Stimulated activated CD8-positive, alpha-beta memory T cell treated with anti-CD3 and anti-CD28 coated beads, Interleukin-15, amount 100 ng/mL, for 1 hour (primary cell): ENCODE measurements at places on chromosomes 7 and 10.

DNA sequence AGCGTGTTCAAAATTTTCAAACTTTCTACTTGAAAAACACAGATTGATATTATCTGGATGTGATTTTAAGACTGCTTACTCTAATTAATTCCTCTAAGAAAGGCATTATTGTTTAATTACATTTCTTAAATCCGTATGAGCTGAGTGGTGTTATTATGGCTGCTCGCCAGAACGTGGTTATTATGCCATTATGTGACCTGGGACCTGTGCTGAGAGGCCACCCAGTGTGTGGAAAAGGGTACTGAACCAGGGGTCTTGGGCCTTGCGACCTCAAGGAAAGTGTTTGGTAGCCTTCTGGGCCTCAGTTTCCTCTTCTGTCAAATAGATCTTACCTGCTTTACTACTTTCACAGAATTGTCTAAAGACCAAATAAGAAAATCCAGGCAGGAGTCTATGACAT, 15.4 kb downstream of the LGI1 start:
- no peak for DNase-seq

DNA sequence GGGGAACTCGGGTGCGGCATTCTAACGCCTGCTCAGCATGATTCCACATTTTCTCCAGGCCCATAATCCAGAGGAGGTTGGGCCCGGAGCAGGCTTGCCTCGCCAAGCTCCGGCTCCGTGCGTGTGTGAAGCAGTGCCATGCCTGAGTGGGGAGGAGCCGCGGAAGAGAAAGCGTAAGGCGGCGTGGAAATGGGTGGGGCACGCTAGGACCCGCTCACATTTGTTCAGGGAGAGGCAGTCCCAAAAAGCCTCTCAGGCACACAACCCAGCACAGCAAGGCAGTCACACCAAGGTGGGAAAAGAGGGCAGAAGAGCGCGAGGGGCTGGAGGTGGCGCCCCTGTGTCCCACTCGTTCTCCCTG, 695 bp upstream of the VDAC2 start:
- peak; percentile 51 for DNase-seq

DNA sequence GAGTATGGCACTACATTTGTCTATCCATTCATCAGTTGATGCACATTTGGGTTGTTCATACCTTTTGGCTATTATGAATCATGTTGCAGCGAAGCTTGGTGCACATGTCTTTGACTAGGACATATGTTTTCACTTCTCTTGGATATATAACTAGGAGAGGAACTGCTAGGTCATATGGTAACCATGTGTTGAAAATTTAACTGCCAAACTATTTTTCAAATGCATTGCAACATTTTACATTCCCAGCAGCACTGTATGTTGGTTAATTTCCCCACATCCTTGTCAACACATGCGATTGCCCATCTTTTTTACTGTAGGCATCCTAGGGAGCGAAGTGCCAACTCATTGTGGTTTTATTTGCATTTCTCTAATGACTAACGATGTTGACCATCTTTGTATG, 183.4 kb downstream of the PRKCQ start:
- no peak for DNase-seq

GRCh38 chr7:157411580-157411979, 74.8 kb downstream of the DNAJB6 start:
- DNase-seq: peak; percentile 5

- DNase-seq: no peak
These were observed 85.4 kb downstream of the GPR26 start for GRCh38 chr10:123751342-123752134.

- DNase-seq: no peak
These were observed 62.8 kb downstream of the SAMD9 start for GRCh38 chr7:93054975-93055374.

GRCh38 chr7:7177044-7177517, 5.3 kb upstream of the C1GALT1 start:
- no peak for DNase-seq

DNA sequence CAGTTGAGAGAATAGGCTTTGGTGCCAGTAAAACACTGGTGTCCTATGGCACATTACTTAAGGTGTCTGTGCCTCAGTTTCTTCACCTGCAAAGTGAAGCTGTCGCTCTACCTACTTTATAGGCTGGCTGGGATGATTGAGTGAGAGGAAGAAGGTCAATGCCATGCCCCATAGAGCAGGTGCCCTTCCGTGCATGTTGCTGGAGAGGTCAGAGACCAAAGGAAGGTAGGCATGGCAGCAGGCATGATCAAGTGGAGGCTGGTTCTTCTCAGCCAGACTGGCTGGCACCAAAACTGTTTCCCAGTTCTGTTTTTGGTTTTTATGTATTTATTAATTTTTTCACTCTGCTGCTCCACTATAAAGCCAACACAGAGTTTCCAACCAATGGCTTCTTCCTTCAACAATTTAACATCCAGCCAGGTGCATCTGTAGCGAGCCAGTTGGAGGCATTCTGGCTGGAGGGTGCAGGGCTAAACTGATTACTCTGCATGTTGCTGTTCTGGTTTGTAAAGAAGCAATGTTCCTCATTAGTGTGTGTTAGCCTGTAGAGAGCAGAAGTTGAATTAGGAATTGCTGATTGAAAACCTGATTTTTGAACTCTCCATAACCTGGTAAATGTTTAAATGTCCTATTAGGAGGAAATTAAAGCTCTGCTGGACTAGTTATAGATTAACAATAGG, 144.3 kb upstream of the TNS3 start:
- DNase-seq: no peak

- no peak for DNase-seq
These were observed 16.7 kb downstream of the CLEC2L start for GRCh38 chr7:139540203-139540602.

DNA sequence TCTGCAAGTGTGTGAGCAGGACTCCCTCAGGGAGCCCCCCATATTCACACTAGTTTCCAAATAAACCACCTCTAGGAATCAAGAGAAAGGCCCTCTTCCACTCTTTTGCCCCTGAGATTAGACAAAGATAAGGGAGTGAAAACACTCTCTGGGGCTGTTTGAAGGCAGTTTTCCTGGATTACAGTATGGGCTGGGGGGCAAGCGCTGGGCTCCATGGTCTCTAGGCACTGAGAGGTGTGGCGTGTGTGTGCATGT, 1.0 kb downstream of the AQP1 start:
- DNase-seq: no peak

- DNase-seq: no peak
These were observed 603.3 kb upstream of the IGFBP3 start for GRCh38 chr7:46524350-46524749.

GRCh38 chr7:836429-836828, 4.2 kb downstream of the SUN1 start:
- no peak for DNase-seq

GRCh38 chr7:26944501-26945358, 80.3 kb upstream of the SKAP2 start:
- DNase-seq: no peak

DNA sequence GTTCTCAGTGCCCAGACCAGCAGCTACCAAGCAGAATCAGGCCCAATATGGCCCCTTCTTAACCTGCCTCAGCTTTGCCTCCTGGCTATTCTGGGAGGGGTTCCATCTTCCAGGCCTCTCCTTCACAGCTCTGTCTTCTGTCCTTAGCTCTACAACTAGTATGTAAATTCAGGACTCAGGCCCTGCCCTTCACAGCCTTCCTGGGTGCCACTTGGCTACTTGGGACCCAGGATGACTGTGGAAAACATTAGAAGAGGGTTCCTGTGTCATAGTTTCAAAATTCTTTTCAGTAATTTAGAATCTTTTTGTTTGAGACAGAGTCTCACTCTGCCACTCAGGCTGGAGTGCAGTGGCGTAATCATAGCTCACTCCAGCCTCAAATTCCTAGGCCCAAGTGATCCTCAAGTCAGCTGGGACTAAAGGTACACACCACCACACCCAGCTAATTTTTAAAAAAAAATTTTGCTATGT, 33.2 kb upstream of the PAPSS2 start:
- no peak for DNase-seq

DNA sequence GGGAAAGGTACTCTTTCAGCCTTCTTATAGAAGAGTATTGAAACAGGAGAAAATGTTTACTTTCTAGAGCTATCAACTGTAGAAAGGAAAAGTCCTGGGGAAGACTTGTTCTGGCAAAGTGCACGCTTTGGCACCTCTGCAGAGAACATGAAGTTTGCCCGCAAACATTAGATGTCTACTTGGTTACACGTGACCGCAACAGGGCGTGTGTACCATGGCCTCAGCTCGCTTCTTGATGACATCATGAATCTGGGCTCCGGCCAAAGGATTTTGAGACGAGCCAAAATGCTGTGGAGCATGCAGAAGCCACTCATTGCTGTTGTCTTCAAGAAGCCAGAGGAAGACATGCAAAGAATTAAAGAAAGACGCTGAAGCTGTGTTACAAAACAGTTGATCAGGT, 8.6 kb upstream of the TAS2R60 start:
- DNase-seq: no peak

GRCh38 chr10:110512461-110513187, 14.9 kb downstream of the DUSP5 start:
- no peak for DNase-seq

- DNase-seq: peak; percentile 49
These were observed 73.4 kb upstream of the KCNMA1 start for GRCh38 chr10:77710759-77711682.

DNA sequence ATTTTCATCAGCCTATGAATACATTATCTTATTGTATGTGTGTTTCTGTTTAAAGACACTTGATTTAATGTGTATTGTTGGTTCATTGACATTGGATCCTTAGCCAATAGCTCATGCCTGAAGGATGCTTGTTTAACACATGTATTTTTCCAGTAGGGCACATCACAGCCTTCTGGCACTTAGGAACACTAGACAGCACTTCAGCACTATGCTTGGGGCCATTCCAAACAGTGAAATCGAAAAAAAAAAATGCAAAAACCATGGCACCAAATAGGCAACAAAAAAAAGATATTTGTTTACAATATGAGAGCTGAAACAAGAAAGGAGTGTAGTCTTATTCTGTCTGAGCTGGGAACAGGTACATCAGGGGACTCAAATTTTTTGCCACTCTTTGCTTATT, 262.8 kb downstream of the SLC25A13 start:
- no peak for DNase-seq

- DNase-seq: no peak
These were observed 39.7 kb downstream of the AP5Z1 start for GRCh38 chr7:4815121-4815520.
